ENCODE measurements at places on chromosomes 11 and 22. TPM values are rescaled to one million over a fixed set of nuclear protein-coding genes. Genes with fewer than 3 reads are reported as not detected.

Gene HIC2
- 1.8 TPM for total RNA-seq

Gene EHBP1L1
- 53.5 TPM for total RNA-seq

Gene SBF2
- total RNA-seq, result 95.9 TPM

Gene ACRV1
- total RNA-seq, result 0.26 TPM

Gene GP1BB
- 1.8 TPM for total RNA-seq

Data from fibroblast of lung (primary cell).